Stimulated activated CD8-positive, alpha-beta memory T cell treated with anti-CD3 and anti-CD28 coated beads, Interleukin-15, amount 100 ng/mL, for 1 hour (primary cell): ENCODE measurements at places on chromosomes 2 and 18.

DNA sequence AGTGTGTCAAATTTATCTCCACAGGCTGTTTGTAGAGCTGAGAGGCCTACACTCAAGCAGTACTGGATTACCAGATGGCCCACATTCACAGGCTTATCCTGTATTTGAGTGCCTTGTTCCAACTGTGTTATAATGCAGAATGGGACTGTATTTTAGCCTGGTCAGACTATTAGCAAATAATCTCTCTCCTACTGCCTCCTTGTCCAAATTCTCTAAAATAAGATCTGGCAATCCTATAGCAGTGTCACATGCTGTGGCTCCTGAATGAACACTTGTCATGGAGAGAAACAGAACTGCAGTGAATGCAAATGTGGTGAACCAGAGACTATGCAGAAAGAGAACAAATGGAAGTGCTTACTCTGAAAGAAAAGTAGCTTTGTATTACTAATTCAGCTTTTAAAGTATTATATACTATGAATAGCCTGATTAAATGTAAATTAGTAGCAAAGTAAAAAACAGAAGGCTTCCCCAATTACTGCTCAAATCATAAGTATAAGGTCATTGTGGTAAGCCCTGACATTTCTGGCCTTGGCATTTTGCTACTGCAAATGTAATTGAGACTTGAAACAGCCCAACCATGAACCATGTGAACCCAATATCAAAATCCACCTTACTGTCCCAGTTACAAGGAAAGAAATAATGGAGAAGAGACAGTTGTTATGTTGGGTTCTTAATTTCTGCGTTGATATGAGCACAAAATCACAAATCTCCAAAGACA lies 80.0 kb downstream of the MAP4K3 start:
- no peak for DNase-seq

DNA sequence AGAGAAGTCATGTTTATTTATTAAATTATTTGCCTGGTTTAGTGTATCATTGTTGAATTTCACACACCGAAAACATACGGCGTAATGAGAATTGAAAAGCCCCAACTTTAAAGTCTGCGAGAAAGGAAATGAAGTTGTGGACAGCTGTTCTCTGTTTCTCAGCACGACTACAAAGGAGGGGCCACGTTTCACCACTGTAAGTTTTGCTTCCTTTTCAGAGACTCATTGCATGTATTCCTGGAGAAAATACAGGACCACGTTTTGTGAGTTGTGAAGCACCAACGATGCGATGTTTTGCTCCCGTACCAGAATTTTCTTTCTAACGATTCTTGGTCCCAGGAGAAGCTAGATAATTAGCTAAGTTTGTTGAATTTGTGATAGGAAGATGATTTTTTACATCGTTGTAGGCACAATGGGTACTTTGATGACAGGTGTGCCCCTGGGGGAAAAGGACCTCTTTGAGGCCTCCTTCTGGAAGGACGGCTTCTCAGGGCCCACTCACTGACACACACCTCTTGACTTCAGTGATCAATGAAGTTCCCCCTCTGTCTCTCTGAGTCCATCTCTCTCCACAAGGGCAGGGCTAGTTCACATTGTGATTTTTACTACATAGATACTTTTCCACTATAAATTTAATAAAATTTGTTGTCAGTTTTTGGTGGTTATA lies 23.7 kb upstream of the ACKR3 start:
- DNase-seq = no peak

GRCh38 chr2:115634578-115634977 lies 1192.1 kb downstream of the DPP10 start:
- DNase-seq = no peak

- no peak for DNase-seq
Observed at GRCh38 chr2:121949271-121949670, 193.8 kb downstream of the TSN start.

DNA sequence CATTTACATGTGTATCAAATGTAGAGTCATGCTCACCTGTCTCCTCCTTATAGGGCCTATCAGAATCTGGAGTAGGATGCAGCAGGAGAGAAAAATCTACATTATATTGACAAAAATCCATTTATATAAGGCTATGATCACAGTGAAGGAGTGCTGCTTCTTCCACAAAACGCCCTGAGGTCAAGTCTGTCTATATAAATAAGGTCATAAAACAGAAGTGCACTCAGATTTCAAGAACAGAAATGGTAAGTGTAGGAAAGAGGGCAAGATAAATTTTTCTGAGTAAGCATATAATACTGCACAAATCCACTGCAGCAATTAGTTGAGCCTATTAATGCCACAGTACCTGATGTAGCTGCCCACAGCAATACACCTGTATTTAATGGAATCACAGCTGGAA lies 51.8 kb downstream of the COL5A2 start:
- DNase-seq = no peak

DNA sequence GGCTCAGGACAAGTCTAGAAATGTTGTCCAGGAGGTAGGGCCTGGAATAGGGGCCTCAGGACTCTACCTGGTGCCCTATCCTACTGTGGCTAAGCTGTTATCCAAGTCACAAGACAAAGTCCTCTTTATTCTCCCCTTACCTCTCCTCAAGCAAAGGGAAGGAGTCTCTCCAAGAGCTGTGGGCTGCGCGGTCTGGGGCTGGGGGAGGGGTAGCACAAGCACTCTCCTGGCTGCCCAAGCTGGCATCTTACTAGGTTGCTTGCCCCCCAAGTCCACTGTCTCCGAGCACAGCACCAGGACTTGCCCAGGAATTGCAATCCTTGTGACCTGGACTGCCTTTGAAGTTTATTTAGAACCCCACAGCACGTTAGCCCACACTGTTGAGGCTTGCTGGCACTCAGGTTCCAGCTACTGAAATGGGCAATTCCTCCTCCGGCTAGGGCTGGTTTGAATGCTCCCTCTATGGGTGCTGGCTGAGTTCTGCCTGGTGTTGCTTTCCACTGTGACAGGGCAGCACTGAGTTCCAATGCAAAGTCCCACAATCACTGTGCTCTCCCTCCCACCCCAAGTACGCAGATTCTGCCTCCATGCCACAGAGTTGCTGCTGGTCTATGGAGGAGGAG lies 18.5 kb downstream of the DHRS9 start:
- no peak for DNase-seq

DNA sequence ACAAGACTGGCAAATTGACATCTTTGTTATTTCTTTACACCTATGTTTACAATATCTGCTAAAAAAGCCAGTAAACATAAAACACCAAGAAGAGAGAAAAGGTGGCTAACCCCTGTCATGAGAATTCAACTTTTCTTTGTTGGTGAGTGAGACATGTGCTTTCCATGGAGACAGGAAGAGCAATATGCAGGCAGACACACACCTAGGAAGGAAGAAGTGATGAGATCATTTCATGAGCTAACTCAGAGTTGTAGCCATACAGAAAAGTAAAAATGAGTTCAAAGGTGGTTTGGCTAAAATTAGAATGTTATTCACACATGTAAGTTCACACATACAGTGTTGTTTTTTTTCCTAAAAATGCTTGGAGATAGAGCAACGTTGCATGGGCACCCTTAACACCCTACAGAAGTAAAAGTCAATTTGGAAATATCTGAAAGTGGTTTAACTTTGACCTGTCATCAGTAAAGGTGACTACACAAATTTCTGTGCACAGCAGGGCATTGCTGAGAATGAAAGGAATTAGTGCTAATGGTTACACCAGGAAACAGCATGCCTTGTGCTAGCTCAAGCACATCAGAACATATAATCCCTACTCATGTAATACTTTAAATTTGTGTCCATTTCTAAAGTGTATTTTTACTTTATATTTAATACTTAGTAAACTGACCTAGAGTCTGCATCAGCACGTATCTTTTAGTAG lies 557.6 kb downstream of the CBLN2 start:
- no peak for DNase-seq

GRCh38 chr2:223947711-223948205 lies 2.6 kb upstream of the WDFY1 start:
- no peak for DNase-seq

DNA sequence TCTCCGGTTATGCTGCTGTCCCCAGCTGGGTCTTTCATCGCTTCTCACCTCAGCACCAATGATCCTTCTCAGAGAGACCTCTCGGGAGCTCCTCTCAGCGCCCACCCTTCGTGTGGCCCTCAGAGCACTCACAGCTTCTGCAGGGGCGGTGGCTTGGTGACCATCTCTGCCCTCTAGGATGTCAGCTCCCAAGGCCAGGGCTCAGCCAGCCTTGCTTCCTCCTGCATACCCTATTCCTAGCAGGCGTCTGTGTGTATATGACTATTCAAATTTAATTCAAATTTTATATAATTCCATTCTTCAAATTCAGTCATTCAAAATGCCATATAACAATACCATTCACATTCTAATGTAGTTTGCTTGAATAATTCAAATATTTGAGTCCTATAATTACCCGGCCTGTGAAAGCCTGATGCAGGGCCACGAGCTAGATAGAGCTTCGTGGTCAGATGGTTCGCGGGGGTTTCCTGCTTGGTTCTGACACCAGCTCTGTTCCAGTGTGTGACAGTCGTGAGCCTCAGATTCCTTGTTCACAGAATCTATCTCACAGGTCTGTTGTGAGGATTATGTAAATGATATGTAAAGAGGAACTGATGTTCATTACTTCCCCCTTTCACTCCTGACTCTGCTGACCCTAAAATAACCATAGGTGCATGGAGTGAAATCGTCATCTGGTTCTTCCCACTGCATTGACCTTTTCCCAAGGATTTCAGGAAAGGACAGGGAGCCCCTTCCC lies 94.0 kb upstream of the CNGA3 start:
- DNase-seq = no peak

- no peak for DNase-seq
Observed at GRCh38 chr2:233556881-233557736, 9.5 kb downstream of the USP40 start.

DNA sequence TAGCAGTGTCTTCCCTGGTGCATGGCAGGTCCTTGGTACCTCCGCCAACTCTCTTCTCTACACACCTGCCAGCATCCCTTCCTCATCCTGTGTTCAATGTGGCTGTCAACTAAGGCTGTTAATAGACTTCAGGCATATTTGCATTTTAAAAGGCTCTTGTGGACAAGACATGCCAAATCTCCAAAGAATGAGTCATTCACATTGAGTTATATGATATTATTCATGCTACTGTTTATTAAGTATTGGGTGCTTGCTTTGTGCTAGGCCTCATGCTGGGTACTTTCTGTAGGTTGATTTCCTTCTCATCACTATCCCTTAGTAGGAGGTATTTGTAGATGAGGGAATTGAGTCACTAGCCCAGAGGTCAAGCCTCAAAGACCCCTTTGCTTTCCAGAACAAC lies 5.2 kb downstream of the MYO1B start:
- DNase-seq = no peak

GRCh38 chr2:128442053-128442751 lies 123.5 kb upstream of the HS6ST1 start:
- no peak for DNase-seq

- no peak for DNase-seq
Observed at GRCh38 chr2:95044601-95045000, 19.1 kb downstream of the MAL start.

DNA sequence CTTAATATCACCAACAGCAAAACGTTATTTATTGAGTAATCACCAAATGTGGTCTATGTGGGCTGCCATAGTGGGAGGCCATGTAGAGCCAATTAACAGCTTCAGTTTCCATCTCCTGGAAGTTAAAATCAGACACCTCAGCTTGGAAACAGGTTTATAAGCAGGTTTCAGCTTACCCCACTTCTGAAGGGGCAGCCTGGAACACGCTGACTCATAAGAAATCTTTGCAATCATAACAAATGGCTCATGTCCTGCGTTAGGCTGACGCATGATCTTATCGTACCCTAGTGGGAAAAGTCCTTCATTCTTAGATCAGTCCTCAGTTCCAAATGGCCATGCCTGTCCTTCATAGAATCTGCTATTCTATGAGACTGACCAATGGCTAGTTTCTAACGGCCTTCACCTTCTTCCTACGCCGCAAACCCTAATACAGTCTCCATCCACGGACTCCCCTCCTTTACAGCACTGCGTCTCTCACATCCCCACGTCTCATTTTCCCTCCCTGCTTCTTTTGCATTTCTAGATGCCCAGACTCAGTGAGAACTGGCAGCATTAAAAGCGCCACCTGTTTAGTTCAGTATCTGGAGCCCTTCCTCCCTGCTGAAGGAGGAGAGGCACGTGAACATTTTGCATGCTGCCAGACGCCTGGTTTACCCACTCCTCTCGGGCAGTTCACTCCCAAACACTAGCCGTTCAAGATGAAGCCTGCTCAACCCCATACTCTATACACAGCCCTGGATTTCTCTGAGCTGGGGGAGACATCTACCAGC lies 24.2 kb upstream of the BZW1 start:
- DNase-seq = no peak

GRCh38 chr2:119431155-119431975 lies at the start of gene TMEM37:
Gene TMEM37, plus strand, starts transcription at chr2:119431854. Its CDS starts 50 bp downstream, at chr2:119431904.
- no peak for DNase-seq

GRCh38 chr2:98025481-98026037 lies 29.8 kb upstream of the TMEM131 start:
- DNase-seq = no peak

- DNase-seq = no peak
Observed at GRCh38 chr2:158142165-158142564, 40.5 kb downstream of the UPP2 start.

DNA sequence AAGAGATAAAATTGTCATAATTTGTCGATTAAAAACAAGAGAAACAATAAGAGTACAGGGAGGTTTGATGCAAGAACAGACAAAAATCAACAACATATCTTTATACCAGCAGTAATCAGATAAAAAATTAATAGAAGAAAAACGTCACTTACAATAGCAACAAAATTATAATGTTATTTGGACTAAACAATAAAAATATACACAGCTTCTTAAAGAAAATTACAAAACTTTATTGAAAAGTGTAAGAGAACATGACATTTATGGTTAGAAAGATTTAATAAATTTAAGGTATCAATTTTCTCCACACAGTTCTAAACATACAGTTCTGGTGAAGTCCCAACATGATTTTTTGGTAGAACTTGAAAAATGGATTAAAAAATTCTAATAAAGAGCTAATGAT lies 12.8 kb downstream of the RNF138 start:
- DNase-seq = no peak

- no peak for DNase-seq
Observed at GRCh38 chr2:158038901-158039300, 62.8 kb upstream of the UPP2 start.

GRCh38 chr2:12452185-12452584 lies 264.6 kb upstream of the TRIB2 start:
- no peak for DNase-seq

DNA sequence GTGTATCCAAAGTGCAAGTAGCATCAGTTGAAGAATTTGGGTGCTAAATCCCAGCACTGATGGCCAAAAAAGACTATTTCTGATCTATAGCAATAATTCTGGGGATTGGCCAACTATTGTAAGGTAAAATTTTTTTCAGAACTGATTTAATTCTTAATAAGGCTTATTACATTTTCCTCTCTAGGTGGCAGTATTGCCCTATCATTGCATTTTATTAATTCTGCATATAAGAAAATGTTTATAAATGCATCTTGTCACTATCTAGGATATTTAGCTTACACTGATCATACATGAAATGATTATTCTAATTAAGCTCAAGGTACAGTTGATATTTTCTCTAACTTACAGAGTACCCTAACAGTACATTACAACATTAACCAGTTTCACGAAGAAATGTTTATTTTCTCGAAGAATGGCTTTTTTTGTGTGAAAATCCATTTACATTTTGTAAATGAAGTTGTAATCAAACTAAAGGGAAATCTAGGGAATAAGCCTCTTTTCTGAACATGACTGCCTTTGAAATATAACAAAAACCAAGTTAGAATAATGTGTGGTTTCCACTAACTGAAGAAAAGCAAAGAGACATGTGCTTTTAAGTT lies 11.0 kb downstream of the TTN start:
- DNase-seq = no peak

GRCh38 chr18:27461957-27462356 lies 276.8 kb upstream of the CHST9 start:
- DNase-seq = no peak
